Stimulated activated CD8-positive, alpha-beta memory T cell treated with anti-CD3 and anti-CD28 coated beads, Interleukin-7, amount 100 ng/mL, for 4 hours (primary cell): ENCODE measurements at places on chromosomes 1 and 21.
A peak's percentile ranks its signal among the peaks of the same experiment; 100 is the strongest.

DNA sequence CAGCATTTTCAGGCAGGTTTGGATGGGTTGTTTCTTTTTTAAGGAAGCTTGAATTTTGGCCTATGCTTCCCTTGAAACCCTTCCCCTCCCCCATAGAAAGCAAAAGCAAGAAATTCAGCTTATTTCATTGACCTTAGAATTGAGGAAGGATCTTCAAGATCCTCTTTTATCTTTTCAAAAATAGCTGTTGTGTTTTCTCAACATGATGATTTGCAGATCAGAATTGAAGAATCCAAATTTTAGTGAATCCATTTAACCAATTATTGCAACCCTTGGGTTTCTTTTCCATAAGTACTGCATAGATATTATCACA lies 73.7 kb downstream of the LRRC8C start:
- no peak for DNase-seq

- DNase-seq, result no peak
Observed at GRCh38 chr1:216246577-216247203, 176.6 kb downstream of the USH2A start.

DNA sequence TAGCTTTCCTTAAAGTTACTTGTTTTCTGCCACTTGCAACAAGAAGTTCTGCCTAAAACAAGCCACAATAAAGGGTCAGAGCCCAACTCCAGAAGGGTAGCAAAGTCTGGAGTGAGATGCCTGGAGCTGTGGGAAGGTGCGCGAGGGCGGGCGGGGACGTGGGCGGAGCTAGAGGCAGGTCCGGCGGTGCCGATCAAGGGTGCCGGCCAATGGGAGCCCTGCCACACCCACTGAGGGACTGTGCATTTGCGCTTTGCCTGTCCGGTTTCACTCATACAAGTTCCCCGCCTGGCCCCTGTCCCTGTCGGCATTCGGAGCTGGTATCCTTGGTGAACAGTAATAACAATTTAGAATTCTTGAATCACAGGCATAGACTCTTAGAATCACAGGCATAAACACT lies 732.4 kb downstream of the MATN1 start:
- no peak for DNase-seq

DNA sequence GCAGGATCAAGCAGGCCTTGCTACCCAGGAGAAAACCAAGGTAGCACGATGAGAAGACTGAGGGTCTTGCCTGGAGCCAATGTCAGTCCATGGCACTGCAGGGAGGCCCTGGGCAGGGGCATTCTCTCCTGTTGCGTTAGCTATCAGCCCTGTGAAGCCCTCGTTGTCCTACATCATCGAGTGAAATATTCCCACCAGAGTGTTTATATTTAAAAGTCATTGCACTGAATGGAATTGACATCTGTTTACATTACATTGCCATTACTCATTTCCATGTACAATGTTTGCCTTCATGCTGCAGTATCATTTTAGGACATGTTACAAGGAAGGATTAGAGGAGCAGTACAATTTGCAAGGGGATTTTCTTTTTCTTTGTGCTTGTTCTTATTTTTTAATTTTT lies 243.9 kb downstream of the KAZN start:
- no peak for DNase-seq

DNA sequence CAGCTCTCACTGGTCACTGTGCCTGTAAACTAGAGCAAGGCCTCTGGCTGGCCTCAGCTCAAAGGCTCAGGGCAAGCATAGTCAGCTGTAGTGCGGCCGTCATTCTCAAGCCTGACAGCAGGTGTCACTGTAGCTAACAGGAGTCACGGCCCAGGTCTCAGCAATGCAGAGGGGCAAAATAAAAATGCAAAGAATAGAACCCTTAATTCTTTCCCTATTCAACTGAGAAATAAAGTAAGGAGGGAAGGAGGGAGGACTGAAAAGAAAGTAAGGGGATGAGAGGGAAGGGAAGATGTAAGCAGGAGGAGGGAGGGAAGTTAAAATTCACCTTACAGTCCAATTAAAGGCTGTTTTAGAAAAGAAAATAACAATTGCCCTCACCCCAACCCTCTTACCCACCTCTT lies 106.1 kb downstream of the KIAA0319L start:
- DNase-seq, result peak; percentile 59

GRCh38 chr1:246724731-246725095 lies 504 bp downstream of the SCCPDH start:
- no peak for DNase-seq

GRCh38 chr1:107141491-107142126 lies 770 bp downstream of the NTNG1 start:
- no peak for DNase-seq

DNA sequence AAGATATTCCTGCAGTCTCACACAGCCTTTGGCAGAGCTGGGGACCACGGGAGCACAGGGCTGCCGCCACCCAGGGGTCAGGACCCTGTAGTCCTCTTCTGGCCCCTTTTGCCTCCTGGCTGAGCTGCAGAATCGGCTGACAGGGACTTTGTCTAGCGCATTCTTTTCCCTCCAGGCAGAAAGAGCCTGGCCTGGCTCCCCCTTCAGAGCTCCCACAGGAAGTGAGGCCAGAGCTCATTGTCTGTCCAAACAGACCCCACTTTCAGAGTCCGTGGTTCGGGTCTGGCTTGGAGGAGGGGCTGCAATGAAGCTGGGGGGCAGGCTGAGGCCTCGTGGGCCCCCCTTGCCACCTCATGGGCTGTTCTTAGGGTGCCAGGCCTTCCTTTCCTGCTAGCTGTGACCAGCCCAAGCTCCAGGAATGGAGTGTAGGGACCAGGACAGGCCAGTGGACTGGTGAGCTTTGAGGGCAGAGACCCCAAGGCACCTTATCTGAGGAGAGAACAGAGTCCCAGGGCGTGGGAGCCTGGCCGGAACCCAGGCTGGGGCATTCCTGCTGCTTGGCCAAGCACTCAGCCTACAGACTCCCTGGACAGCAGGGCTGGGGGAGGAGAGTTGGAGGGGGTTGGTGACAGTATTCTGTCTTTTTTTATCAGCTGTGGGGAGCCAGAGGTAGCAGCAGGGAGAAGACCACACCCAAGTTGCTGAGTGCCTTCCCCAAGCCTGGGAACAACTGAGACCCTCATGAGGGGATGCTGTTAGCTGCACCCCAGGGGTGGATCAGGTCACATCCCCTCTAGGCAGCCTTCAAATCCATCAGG lies 4.7 kb downstream of the CELSR2 start:
- no peak for DNase-seq

- DNase-seq, result peak; percentile 68
Observed at GRCh38 chr1:27044613-27045151, 32.0 kb upstream of the TENT5B start.

- DNase-seq, result no peak
Observed at GRCh38 chr1:246032031-246032551, 475.0 kb downstream of the SMYD3 start.

DNA sequence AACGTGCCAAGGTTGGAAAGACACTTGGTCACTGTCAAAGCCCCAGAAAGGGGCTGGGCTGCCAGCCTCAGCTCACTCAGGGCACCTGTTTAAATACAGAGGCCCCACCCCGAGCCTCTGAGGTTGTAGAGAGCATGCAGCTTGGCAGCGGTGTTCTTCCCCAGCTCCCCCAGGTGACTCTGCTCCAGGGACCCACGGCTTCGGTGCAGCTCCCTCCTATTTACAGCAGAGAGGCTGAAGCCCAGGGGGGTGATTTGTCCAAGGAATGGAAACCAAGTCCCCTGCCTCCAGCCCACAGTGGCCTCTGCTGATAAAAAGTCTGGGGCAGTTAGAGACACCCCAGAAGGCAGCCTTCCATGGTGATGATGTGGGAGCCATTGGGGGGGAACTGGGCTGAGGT lies 9.1 kb upstream of the C1QA start:
- no peak for DNase-seq

GRCh38 chr1:202187041-202187671 lies 6.4 kb upstream of the LGR6 start:
- DNase-seq, result no peak

GRCh38 chr1:39470040-39470439 lies 21.4 kb upstream of the BMP8A start:
- no peak for DNase-seq

- no peak for DNase-seq
Observed at GRCh38 chr1:22380024-22380785, 71.4 kb upstream of the ZBTB40 start.

DNA sequence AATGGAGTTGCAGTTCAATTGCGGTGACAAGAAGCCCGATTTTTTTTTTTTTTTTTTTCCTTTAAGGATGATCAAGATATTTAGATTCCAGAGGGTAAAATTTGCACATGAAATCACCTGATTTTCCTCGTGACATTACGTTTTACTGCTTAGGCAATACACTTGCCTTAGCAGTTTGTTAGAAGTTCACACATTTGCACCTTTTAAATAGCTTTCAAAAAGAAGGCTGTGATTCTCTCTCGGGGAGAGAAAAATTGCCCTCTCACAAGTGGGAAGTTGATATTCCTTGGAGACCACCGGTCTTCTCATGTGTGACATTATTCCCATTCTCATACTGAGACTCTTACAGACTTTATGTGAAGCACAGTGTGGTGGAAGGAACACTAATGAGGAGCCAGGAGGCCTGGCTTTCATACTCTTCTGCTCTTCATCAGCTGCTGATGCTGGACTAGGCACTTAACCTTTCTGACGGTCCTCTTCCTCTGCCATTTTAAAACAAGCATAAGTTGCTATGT lies 69.8 kb upstream of the HSPA13 start:
- no peak for DNase-seq

DNA sequence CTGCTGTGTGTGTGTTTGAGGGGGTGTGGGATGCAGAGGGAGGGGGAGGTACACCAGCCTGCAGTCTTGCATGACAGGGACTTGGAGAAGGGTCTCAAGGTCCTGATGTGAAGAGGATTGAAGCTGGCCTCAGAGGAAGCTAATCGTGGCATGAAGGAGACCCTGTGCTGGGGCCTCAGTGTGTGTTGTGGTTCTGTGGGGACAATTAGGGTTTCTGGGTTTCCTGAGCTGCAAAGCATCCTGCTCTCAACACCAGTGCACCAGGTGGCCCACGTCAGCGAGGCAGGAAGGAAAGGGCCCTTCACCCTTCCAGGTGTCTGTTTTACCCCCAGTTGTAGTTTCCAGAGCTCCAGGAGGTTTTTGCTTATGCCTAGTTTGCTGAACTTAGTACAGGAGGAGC lies 52.8 kb downstream of the TENT5C start:
- peak; percentile 32 for DNase-seq

GRCh38 chr1:220817907-220818306 lies 31.2 kb downstream of the MTARC1 start:
- DNase-seq, result no peak

DNA sequence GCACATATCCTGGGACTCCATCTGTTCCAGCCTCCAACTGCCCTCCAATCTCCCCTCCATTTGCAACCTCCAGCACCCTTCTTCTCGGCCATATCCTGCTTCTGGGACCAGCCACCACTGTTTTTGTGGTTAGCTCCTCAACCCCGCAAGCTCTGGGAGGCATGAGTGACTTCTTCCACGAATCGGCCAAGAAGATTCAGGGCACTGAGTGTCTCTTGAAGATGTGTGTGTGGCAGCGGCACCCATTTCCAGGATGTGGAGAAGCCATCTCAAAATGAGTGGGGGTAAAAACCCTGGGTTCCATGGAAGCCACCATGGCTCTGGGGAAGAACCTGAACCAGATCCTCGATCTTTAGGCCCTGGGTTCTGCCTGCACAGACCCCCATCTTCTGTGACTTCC lies 194.6 kb downstream of the SLC45A1 start:
- no peak for DNase-seq

GRCh38 chr1:203036135-203036534 lies 9.8 kb downstream of the PPFIA4 start:
- no peak for DNase-seq

- DNase-seq, result no peak
Observed at GRCh38 chr21:45308194-45309068, 20.7 kb upstream of the POFUT2 start.

GRCh38 chr1:91683598-91683951 lies 182.9 kb downstream of the CDC7 start:
- DNase-seq, result no peak

DNA sequence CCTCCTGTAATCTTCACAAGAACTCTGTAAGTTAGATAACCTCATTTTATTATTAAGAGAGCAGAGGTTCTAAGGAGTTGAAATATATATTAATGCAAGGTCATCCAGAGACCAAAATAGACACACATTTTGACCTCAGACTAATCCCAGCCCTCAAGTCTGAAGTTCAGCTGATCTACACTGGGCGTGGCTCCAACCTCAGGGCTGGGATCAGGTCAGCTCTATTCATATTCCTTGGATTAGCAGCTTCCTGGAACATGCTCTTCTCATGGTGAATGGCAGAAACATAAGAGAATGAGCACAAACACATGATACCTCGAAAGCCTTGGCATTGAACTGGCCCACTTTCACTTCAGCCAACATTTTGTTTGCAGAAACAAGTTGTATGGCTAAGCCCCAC lies 200.8 kb upstream of the ST6GALNAC5 start:
- DNase-seq, result no peak

- DNase-seq, result no peak
Observed at GRCh38 chr21:43694437-43695079, 24.4 kb upstream of the PDXK start.

DNA sequence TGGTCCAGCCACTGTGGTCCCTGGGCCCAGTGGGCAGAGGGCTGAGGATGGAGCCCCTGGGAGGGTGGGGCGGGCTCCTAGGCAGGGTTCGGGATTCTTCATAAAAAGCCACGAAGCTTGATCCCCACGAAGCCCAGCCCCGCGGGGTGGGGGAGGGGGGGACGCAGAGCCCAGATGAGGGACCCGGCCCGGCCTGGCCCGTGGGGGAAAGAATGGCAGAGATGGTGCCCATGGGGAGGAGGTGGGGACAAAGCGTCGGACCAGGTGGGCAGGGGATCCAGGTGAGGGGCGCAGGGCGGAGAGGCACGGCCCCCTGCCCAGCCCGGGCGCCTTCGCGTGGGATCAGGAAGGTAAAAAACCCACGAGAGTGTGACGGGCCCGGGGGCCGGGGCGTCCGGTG lies 6.0 kb upstream of the SMIM12 start:
- DNase-seq, result no peak

DNA sequence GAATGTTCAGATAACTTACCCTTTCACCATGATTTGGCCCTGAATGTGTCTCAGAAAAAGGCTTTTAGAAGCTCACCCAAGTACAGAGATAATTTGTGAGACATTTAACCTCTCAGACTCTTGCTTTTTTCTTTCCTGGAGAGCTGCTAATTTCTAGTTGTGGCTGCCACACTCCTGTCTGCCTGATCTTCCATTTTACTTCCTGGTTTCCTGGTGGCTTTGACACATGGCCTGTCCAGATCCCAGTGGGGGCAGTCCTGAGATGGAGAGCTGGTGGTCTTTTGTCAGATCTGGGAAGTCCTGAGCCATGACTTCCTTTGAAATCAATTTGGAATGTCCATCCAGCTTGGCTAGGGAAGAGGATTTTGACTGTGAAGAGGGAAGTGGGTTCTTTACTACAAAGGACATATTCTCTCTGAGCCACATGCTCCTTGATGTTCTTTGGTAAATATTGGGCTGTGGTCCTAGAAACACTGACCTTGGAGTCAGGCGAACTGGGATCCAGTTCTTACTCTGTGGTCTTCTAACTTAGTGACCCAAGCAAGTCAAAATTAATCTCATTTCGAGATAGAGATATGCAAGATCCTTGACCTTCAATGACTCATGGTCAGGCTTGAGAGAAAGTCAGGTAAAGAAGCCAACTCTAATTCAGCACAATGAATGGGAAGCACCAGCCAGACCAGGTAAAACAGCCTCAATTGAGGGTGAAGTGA lies 78.0 kb upstream of the HSD17B7 start:
- no peak for DNase-seq
